ENCODE measurements at places on chromosomes 2 and 18.

DNA sequence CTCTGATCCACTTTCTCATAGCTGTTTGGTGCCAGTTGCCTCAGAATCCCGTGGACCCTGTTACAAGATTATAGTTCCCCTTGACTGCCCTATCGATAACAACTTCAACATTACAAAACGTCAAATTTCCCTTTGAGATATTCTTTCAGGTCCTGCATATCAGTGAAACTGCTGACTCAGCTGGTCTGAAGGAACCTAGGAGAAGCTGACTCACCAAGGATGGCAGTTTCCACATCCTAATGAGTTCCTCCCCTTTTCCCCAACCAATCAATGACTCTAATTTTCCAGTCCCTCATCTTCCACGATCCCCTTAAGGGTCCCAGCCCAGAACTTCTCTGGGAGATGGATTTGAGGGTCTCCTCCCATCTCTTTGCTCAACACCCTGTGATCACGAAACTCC lies 27.6 kb upstream of the GNAL start:
- DNase-seq = no peak

GRCh38 chr2:241432824-241433448 lies 75.4 kb downstream of the STK25 start:
- no peak for DNase-seq

DNA sequence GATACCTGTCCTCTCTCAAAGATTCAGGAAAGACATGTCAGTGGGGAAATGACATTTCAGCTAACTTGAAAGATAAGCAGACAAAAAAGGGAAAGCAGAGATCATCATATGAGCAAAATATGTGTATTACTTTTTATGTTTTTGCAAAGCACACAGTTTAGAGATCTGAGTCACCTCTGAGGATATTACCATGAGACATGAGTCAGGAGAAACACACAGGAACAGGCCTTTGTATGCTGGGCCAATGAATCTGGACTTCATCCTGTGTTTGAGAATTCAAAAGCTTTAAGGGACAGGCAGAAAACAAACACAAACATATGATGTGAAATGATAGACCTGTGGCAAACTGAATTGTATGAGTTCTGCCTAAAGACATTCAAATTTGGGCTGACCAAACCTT lies 306.0 kb upstream of the EPC2 start:
- DNase-seq = no peak

- no peak for DNase-seq
Observed at GRCh38 chr2:128727404-128727803, 408.7 kb upstream of the HS6ST1 start.

DNA sequence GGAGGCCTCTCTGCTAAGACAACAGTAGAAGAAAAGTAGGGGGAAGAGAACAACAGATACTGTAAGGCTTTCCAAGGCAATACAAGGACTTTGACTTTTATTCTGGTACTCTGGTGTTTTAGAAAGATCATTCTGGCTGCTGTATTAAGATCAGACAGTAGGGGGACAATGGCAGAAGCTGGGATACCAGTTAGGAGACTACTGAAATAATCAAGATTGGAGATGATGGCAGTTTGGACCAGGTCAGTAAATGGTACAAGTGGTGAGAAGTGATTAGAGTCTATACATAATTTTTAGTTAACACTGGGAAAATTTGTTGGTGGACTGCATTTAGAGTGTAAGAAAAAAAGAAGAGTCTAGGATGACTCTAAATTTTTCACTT lies 139.7 kb downstream of the ROCK1 start:
- peak; percentile 55 for DNase-seq

GRCh38 chr2:39210846-39211245 lies 32.9 kb downstream of the CDKL4 start:
- no peak for DNase-seq

DNA sequence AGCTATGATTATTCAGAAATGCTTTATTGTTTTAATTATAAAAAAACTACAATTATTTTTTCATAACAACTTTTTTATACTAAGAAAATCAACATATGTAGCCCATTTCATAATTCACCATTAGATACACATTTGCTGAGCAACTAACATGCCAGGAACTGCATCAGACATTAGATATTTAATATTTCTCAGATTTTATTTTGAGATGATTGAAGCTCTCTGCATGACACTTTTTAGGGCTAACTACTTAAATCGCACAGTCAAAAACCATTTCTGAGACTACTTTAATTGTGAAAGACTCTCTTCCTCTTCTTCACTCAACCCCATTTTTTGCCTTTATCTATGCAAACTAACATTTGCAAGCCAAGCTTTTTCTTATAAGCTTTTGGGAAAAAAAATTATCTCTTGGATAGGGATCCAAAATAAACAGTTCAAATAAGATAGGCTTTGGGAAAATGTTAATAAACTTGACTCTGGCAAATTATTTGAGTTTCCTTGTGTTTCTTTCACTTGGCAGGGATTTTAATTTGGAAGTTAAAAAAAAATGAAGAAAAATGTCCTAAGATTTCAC lies 9.1 kb upstream of the COL3A1 start:
- no peak for DNase-seq

DNA sequence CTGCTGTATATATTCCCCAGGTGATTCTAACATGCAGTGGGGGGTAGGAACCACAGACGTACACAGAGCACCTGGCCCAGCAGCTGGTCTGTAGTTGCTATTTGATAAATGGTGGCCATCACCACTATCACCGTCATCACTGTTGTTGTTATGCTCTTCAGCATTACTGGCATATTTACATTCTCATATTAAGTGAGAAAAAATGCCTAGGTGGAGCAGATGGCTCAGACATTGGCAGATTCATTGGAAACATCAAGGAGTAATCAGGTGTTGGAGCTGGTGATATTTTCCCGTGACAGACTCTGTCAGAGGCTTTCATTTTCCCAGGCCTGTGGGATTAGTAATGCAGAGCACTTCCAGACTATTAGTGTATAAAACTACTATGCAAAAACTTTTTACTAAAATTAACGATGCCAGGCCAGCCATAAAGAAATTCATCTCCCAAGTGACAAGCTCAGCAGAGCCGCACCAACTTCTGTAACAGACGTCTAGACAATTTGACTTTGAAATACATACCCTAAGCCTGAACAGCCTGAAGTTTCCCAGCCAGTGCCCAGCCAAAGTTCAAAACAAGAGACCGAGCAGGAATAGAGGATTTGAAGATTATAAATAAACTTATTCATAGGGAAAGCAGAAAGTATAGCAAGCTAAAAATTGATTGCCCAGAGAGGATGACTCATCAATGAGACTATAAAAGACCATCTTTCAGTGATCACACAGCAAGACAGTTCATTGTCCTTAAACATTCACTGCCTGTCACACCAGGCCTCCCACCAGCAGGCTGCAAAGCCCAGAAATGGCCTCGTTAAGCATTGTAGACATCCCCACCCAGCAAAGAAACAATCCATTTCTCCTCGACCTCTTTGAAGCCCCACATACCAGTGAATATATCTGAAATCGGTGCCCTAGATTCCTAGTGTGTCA lies 247.4 kb upstream of the CHAC2 start:
- DNase-seq = no peak

DNA sequence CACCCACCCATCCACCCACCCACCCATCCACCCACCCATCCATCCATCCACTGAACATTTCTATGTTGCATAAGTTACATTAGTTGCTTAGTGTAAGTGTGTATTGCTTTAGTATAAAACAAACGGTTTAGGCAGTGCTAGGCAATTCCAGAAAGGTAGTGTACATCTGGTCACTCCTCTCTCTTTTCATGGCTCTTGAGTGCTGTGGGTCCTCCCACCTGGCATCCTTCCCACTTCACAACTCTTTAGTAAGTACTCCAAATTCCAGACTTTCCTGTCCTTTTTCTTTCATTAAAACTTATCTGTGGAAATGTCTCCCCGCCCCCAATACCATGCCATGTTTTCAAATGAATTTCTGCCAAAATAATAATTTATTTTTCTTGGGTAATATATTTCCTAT lies 122.5 kb downstream of the PLEKHM3 start:
- no peak for DNase-seq

DNA sequence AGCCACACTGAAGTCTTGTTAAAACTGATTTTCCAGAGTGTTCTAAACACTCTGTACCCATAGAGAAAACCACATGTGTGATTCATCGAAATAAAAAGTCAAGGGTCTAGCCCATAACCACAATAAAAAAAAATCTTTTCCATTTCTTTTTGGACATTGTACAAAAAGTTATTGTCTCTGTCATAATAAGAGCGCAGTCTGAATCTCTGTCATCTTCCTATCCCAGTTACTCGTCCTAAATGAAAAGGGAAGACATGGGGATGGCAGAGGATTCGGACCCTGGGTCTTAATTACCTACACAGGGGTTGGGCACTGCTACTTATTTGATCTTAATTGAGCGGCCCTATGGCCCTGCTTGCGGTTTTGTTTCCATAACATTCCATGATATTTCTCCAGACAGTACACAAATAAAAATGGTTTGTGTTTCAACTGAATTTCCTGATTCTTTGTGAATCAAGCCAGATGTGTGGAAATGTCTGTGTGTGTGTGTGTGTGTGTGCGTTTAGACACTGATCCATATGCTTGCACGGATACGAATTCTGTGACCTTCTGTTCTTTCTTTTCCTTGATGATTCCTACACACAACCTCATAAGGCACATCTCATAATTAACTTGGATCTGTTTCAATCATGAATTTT lies 133.4 kb upstream of the SPATS2L start:
- DNase-seq = no peak

DNA sequence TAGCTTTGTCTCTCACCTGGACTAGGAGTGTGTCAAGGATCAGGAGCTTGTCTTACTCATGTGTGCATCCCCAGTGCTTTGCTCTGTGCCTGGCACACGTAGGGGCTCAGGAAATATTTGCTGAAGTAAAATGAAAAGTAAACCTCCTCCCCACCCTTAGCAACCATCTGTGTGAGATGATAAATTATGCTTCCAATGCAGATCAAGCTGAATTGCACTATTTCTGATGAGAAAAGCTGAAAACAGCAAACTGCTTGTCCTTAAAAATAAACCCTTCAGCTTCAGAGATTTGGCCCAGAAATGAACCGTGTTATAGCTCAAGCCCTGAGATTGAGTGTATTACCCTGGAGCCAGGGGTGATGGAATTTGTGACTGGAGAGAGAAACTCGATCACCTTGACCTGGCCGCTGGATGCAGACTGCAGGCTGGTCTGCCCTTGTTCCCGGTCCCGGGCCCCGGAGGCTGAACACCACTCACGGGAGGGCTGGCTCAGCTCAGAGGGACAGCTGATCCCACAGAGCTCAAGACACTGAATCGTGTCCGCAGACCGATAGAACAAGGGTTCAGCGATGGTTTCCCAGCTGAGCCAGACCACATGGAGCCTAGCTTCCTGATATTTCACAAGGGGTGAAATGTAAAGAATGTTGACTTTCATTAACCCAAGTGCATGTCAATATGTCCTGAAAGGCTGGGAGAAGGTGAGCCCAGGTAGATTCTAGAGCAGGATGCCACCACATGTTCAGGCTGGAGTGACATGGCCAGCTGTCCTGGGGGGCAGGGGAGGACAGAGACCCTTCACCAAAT lies 50.5 kb downstream of the DDX1 start:
- DNase-seq = no peak

- no peak for DNase-seq
Observed at GRCh38 chr18:68221111-68221724, 493.7 kb downstream of the TMX3 start.

- no peak for DNase-seq
Observed at GRCh38 chr2:151869291-151869690, 41.1 kb upstream of the ARL5A start.

DNA sequence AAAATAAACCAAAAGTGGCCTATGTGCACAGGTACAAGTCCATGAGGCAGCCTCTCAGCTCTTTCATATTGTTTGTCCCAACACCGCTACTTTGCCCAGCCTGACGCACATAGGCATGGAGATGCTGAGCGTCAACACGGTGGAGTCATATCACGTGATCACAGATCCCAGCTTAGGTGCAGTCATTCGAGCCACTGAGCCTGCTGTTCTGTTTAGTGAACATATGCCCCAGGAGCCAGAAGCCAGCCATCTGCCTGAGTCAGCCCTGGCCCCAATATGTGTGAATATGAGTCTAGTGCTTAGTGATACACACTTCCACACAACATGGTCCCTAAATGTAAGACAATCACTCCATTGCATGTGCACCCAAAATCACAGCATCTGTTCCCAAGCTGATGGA lies 88.2 kb upstream of the LCLAT1 start:
- no peak for DNase-seq

DNA sequence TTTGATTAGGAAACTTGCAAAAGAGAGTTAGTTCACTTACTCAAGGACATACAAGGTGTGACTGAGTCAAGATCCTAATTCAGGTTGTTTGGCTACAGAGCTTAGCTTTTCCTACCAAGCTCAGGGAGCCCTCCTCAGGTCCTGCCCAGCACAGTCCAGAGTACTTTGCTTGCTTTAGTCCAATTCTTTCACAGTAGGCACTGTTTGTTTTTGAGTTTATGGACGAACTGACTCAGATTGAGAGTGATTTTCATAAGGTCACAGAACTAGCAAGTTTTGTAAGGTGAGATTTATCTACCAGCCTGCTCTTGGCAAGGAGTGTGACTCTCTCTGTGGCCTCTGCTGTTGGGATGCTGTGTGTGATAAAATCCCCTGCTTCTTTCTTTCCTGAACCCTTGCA lies 310.5 kb downstream of the PTPRM start:
- no peak for DNase-seq

DNA sequence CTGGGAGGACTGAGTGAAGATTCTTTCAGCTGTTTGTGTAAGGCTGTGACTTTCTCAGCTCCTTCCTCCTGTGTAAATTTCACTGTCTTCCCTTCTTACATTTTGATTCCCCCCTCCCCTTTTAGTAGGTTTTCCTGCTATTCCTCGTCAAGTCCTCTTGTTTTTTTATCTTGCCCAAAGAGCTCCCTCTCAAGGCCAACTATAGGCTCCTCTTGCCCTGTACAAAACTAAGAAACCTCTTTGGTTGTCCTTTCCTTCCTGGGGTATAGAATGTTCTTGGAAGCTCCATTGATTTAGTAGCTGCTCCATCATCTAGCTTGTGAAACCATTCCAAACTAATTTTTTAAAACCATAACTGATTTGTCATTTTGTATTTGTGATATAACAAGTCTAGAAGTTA lies 7.3 kb downstream of the CCDC121 start:
- DNase-seq = peak; percentile 70

DNA sequence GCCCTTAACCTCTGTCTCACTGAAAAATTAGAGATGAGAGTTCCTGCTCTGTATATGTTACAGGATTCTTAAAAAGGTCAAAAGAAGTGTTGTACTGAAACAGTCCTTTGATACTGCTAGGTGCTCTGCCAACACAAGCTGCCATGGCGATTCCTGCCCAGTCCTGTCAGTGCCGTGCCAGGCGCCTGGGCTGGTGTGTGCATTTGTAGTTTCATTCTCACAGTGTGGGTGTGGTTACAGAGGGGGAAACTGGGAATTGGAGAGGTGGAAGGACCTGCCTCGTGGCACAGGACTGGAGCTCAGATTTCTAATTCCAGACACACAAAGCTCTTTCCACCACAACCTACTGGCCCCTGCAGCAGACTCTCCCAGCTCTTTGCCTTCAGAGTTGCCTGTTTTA lies 122.3 kb upstream of the RAB6C start:
- no peak for DNase-seq

GRCh38 chr2:176364273-176364977 lies 95.2 kb downstream of the MTX2 start:
- DNase-seq = no peak

- no peak for DNase-seq
Observed at GRCh38 chr2:2561346-2562095, 230.4 kb upstream of the MYT1L start.

- DNase-seq = no peak
Observed at GRCh38 chr2:64675860-64676259, 22.1 kb upstream of the SERTAD2 start.
